ENCODE measurements at places on chromosomes 4 and X.

- no peak for DNase-seq
These were observed 368.3 kb upstream of the GNPDA2 start for GRCh38 chr4:45094684-45095083.

- no peak for DNase-seq
These were observed 241.0 kb upstream of the RASGEF1B start for GRCh38 chr4:81712714-81713113.

GRCh38 chr4:135434936-135435335 lies 1233.3 kb upstream of the PABPC4L start:
- no peak for DNase-seq

GRCh38 chr4:3338321-3338838 lies 45.6 kb downstream of the RGS12 start:
- no peak for DNase-seq

DNA sequence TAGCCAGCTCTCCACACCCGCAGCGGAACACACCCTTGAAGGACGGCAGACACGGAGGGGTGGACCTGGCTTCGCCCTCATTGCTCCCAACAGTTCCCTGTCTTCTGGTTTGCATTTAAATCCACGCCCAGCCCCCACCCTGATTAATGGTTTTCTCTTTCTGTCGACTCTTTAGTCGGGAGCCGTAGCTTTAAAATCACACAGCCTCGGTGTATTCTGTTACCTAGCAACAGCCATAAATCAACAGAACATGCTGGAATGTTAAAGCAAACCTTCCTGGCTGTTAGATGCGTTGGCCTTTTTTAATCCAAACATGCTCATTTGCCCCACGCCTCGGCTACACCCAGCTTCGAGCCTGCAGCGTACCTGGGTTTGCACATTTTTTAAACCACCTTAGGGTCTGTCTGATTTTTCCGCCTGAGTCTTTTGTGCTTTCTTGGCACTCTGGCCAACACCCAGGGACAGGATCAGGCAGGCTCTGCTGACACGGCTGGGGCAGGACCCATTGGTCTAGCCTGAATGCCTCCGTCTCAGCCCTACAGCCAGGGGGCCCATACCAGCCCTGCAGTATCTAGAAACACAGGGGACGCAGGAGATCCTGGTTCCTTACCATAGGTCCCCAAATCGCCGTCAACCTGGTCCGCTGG lies 21.4 kb upstream of the PPP2R2C start:
- no peak for DNase-seq

GRCh38 chrX:519741-520140 lies 110.8 kb upstream of the SHOX start:
- DNase-seq, result no peak

DNA sequence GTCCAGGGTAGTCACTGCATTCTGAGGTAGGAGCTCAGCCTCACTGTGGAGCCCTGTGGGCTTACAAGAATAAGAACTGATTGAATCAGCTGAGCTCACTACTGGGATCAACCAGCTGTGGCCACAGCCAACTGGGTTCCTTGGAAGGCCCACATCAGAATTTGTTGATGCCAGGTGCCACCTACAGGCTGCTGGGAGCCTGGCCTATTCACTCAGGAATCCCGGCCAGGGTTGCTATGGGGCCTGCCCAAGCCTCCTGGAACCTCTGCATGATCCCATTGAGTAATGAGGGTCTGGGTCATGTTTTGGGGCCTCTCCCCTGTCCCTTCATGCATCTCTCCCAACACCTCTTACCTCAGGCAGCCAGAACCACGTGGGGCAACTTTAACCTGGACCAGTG lies 53.9 kb upstream of the KIAA1210 start:
- no peak for DNase-seq

DNA sequence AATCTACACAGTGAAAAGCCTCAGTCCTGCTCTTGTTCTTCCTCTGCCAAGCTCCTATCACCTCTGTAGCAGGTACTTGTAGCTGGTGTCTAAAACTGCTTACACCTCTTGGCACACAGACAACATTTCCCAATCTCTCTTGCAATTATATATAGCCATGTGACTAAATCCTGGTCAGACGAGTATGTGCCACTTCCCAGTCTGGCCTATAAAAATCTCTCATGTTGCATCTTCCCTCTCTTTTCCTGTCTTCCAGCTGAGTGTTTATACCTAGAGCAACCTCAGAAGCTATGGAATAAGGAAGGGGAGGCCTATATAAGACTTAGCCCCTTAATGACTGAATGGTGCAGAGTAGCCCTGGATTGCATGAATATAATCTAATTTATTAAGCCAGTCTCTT lies 105.8 kb downstream of the RNF150 start:
- no peak for DNase-seq

Data from stimulated activated CD8-positive, alpha-beta memory T cell treated with anti-CD3 and anti-CD28 coated beads, Interleukin-7, amount 100 ng/mL, for 24 hours (primary cell).